Caki2 (cell line): ENCODE measurements at places on chromosomes 3 and 15.

GRCh38 chr15:47312161-47312560, 405.1 kb upstream of the SEMA6D start:
- no peak for DNase-seq

DNA sequence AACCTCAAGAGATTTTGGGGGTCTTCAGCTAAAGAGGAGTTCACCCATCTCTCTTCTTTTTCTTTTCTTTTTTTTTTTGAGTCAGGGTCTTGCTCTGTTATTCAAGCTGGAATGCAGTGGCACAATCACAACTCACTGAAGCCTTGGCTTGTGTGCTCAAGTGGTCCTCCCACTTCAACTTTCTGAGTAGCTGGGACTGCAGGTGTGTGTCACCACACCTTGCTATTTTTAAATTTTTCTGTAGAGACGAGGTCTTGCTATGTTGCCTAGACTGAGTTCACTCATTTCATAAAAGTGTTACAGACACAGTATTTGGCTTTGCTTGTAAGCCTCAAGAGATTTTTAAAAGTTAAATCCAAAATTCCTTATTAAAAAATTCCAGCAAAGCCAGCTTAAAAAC, 71.7 kb downstream of the OXSM start:
- no peak for DNase-seq

GRCh38 chr3:140910860-140911259, 30.8 kb upstream of the SLC25A36 start:
- peak; percentile 4 for DNase-seq

- peak; percentile 89 for DNase-seq
Observed at GRCh38 chr15:82530606-82531379, 9.5 kb downstream of the RPS17 start.

DNA sequence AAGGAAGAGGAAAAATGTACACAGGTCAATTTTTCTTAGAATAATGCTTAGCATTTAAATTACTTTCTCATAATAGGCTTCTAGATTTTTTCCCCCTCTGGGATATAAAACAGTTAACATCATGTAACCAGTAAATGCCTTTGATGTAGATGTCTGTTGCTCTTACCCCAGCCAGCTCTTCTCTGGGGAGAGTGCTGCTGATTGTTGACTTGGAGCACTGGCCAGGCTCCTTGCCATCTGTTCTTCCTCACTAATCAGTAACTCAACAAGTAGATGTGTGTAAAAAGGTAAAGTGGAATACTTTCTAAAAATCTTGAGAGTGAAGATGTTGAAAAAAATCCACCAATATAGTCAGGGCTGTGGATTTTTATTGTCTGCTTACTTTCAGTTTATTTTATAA, 42.2 kb downstream of the RIOX2 start:
- DNase-seq, result no peak

GRCh38 chr3:153379516-153379915, 217.5 kb downstream of the RAP2B start:
- no peak for DNase-seq

DNA sequence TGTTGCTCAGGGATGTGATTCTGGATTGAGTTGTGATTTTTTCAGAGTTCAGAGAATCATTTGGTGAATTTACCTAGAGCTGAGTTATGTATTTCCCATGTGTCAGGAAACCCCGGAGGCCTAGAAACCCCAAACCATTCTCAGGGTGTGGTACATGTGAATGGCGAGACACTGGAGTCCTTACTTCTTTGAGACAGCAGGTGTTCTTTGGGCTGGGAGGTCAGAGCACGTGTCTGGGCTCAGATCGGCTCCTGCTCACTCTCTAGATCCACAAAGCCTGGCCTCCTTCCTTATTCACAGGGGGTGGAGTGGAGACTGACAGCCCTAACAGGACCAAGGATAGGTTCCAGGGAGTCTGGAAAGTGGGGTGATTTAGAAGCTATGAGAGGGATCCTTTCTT, 145.8 kb downstream of the CHDH start:
- no peak for DNase-seq

DNA sequence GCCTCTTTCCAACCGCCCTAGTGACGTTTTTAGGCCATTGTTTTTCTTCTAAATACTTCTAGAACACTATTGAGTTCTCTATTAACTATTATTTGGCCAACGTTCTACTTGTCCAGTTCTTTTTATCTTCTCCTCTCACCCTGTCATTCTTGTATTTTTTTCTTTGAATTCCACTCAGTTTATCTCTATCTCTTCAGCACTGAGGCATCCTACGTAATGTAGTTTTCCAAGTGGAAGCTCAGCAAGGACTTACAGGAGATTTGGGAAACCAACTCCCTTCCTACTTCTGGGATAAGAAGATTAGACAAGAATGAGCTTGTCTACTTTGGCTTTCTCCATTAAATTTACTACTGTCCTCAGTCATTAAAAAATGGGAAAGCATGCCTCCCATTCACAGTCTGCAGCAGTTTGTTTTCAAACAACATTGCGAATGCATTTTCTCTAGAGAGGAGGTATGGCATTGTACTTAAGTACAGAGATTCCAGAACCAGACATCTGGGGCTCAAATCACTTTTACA, 21.3 kb upstream of the NR2F2 start:
- DNase-seq, result no peak

- DNase-seq, result no peak
Observed at GRCh38 chr15:88177451-88177850, 79.1 kb downstream of the NTRK3 start.

GRCh38 chr15:81279621-81280485, 44.1 kb downstream of the STARD5 start:
- DNase-seq, result peak; percentile 57

DNA sequence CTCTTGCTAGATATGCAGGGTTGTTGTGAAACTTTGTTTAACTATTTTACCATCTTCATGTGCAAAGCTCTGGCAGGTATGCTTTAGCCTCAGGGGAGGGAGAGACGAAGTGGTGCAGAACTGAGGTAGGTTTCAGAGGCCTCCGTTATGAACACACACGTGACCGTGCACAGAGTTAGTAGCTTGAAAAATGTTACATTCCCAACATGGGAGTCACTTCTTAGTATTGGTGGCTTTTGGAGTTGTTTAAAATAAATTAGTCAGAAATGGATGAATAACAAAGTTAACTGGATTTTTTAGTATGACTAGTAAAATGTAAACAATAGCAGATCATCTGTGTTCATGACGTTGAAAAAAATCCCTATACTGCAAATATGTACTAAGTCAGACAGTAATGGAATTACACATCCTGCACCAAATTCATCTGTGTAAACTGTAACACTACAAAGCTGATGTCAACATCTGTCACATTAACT, 279.6 kb downstream of the KLF13 start:
- peak; percentile 10 for DNase-seq

DNA sequence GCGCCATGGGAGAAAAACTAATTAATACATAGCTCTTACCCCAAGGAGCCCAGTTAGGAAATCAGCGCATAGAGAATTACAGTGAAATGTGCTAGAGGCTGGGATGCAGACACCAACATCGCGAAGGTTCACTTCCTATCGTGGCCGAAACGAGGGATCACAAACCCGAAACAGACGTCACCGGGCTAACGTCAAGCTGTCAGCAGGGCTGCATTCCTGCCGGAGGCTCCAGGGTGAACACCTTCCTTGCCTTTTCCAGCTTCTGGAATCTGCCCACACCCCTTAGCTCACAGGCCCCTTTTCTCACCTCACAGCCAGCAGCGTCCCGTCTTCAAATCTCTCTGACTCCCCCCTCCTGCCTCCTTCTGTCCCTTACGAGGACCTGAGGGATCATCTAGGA, 13.0 kb downstream of the GP5 start:
- no peak for DNase-seq

DNA sequence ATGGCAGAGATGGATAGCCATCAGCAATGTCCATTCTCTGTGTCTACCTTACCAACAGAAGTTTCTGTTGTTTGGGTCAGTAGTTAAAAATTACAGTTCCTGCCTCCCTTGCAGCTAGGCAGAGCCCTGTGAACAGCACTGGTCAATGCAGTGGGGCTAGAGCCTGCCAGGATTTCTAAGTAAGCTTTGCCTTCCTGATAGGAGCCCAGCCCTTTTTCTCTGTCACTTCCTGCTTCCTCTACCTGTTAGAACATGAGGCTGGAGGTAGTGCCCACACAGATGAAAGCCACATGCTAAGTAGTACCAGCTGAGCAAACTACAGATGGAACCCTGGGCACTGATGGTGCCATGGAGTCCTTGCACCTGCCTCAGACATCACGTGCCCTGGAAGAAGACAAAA, 45.0 kb downstream of the MGLL start:
- no peak for DNase-seq

DNA sequence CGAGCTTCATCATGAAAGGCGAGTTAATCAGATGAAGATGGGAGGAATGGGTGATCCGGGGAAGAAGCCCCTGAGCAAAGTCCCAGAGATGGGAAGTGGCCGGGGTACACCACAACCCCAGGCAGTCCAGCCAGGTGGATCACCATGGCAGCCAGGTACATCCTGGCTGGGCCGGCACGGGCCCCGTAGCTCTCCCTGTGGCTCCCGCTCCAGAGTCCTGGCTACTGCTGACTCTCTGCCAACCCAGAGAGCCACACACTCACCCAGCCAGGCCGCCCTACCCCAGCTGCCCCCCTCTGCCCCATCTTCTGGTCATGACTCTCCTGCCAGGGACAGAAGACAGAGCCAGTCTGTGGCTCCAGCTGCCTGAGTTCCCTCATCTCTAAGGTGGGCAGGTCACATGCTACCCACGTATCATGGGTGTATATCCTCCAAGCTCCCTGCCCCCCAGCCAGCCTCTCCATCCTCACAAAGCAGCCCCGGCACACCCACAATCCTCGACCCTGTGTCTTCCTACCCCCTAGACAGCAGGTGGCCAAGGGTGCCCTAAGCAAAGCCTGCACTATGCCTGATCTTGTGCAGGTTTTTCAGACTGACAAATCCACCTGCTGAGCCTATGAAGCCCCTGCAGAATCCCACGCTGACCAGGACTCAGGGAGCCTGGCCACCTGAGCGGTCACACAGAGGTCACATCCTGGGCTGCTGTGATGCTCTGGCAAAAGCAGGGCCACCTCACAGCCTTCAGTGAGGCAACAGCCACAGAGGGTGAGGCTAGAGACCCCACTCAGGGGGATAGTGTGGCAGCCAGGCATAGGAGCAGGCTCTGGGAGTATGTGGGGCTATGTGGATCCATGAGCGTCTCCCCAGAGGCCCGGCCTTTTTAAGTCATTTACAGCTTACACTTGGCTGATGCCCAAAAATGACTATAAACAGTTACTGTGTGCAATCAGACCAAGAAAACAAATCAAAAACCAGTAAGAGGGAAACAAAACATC, 13.2 kb downstream of the XXYLT1 start:
- DNase-seq, result no peak

DNA sequence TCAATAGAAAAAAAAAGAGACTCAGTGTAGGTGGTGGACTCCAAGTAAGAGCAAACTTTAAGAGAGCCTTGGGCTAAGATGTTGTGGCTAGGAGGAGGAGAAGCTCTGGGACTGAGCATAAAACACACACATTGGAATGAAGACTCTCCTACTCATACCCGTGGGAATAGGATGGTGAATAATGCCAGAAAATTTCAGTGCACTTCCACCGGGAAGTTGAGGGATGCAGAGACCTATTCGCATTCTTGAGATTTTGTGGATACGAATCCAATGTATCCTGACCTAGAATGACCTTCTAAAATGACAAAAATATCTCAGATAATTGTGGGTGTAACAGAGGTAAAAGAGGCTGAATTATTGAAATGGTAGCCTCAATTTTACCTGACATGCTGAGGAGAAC, 388.7 kb upstream of the SGO1 start:
- no peak for DNase-seq

DNA sequence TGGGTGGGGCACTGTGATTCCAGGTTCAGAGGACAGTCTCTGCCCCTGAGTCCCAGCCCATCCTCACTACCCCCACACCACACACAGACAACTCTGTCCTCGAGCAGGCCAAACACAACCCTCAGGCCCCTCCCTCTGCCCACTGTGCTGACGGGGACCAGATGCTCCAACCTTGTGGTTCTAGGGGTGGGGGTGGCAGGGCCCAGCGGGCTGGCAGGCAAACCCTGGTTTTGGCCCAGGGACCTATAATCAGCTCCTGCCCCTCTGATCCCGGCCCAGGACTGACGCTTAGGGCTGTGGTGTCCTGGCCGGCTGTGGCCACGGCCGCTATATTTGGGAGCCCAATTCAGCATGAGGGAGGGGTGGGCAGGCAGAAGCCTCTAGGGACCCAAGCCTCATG, 5.0 kb upstream of the MYL3 start:
- DNase-seq, result no peak

GRCh38 chr3:141482245-141482922, 4.4 kb upstream of the RASA2 start:
- peak; percentile 58 for DNase-seq

GRCh38 chr15:32994810-32995424, 199.6 kb downstream of the FMN1 start:
- peak; percentile 39 for DNase-seq

- DNase-seq, result no peak
Observed at GRCh38 chr3:47475029-47475569, 642 bp downstream of the SCAP start.

- no peak for DNase-seq
Observed at GRCh38 chr3:111601810-111602209, 6.7 kb upstream of the ZBED2 start.

GRCh38 chr3:12993517-12994356, 79.5 kb downstream of the IQSEC1 start:
- no peak for DNase-seq

DNA sequence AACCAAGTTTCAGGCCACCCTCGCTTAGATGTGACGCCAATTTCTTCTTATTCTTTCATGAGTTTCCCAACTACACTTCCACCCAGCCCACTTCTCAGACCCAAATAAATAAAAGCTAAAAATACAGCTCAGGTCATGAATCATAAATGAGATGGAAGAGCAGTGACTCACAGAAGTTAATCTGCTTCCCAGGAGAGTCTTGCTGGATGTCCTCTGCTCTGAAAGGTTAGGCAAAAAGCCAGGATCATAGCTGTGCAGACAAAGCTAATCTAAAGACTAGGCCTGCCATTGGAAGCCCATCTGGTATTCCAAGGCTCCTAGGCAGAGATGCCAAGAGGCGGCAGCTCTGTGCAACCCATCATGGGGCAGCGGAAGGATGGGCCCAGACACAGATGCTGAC, 24.1 kb downstream of the SHC4 start:
- peak; percentile 17 for DNase-seq

- peak; percentile 51 for DNase-seq
Observed at GRCh38 chr15:92077353-92078085, 224.0 kb downstream of the SLCO3A1 start.

DNA sequence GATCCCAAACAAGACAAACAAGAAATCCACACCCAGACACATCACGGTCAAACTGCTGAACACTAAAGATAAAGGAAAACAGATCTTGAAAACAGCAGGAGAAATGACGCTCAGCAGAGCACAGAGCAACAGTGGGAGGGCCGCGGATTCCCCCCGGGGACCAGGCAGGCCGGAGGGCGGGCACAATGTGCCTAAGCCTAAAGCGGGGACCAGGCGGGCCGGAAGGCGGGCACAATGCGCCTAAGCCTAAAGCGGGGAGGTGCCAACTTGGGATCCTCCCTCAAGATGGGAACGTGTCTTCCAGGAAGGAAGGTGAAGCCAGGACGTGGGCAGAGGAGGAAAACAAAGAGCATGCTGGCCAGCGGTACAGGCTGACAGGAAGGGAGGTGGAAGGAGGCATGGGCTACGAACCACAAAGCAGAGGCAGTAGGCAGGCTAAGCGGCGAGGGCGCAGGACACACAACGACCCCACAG, 31.1 kb downstream of the CYFIP1 start:
- DNase-seq, result no peak

- DNase-seq, result no peak
Observed at GRCh38 chr3:53167418-53168174, 6.6 kb downstream of the PRKCD start.
